ENCODE measurements at places on chromosomes 6 and 20. TPM values are rescaled to one million over a fixed set of nuclear protein-coding genes. Genes with fewer than 3 reads are reported as not detected.

OR12D3 gene
- total RNA-seq: not detected

OPRM1 gene
- not detected for total RNA-seq

BEND3 gene
- total RNA-seq: 1.9 TPM

ZKSCAN8 gene
- total RNA-seq: 13.1 TPM

MATN4 gene
- not detected for total RNA-seq

- DNase-seq: no peak
Measured at GRCh38 chr20:23341073-23341472, 9.5 kb upstream of the NXT1 start.

GRCh38 chr20:13857304-13857703 lies 72.5 kb downstream of the NDUFAF5 start:
- no peak for DNase-seq

DNA sequence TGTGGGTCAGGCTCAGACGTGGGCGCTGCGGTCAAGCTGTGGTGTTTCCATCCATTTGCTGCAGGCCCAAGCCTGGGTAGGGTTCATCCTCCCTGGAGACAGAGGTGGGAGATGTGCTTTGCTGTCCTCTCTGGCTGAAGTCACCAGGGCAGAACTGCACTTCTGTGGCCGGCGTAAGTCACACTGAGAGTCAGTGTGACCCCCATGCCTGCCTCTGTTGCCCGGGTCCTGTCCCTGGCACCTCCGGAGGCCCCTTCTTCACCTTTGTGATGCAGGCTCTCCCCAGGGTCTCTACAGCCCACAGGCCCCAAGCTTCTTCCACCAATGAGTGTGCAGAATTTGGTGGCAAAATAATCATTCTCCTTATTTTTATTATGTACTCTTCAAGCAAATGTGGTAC lies 53.8 kb upstream of the DACT2 start:
- no peak for DNase-seq

GRCh38 chr6:138001750-138002349 lies 105.4 kb downstream of the PERP start:
- DNase-seq: peak; percentile 66

GRCh38 chr6:112087916-112088315 lies 525 bp downstream of the FAM229B start:
- DNase-seq: no peak

GRCh38 chr6:128310451-128310850 lies 209.9 kb downstream of the PTPRK start:
- no peak for DNase-seq

All from right atrium auricular region (tissue), 2 donors.